ENCODE measurements at places on chromosomes 4 and X.

DNA sequence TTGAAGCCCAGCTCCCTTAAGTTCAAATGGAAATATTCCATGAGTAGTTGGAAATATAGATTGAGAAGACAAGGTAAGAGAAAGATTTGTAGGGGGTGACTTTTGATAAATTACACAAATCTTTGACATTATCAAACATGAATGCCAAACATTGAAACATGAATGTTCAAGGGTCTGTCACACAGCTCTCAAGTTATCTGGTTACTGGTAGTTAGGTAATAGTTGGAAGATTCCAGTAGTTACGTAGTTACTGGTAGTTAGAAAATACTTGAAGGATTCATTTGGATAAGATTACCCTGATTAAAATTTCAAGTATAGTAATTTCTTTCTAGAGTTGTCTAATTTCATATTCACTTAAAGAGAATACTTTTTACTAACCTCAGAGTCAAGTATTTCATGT is 20.7 kb downstream of the KIAA0232 start:
- DNase-seq: no peak

DNA sequence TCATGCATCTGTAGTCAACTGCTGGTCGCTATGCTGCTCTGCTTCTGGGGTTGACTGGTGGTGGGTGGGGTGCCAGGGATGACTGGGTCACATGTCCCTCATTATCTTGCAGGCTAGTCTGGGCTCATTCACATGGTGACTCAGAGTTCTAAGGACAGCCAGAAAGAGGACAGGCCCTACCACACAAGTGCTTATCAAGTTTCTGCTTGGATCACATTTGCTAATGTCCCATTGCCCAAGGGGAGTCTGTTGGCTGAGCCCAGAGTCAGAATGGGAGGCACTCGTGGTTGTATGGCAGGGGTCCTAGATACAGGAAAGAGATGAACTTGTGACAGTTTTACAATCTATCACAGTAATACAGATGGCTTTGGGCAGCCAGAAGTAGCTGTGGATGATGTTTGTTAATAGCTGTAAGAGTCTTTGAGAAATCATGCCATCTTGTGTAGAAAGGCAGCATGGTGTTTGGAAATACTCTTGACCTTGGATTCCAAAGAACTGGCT is 221.3 kb downstream of the GPAT3 start:
- DNase-seq: no peak

- no peak for DNase-seq
These were observed 169.9 kb upstream of the FMR1 start for GRCh38 chrX:147741776-147742175.

DNA sequence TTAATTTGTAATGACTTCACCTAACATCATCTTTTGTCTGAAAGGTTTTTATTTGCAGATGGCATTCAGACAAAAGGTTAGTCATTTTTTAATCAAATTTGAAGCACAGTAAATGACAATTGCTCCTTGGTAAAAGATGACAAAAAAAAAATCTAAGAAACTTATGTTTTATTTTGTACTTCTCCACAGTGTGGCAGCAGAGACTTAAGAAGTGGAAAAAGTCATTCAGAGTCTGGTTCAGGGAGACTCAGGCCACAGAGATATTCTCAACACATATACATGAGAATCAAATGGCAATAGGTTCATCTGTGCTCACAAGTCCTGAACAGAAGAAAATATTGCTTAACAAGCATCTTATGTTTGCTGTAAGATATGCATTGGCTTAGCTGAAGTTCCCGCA is 436.2 kb downstream of the KCNIP4 start:
- peak; percentile 52 for DNase-seq

GRCh38 chr4:155543126-155543765 is 123.4 kb upstream of the GUCY1A1 start:
- no peak for DNase-seq

GRCh38 chrX:115419069-115419468 is 129.6 kb downstream of the LUZP4 start:
- DNase-seq: no peak

GRCh38 chr4:179582164-179582905 is 2140.1 kb upstream of the AGA start:
- DNase-seq: no peak

- no peak for DNase-seq
These were observed 147.0 kb downstream of the APBB2 start for GRCh38 chr4:41067369-41067768.

DNA sequence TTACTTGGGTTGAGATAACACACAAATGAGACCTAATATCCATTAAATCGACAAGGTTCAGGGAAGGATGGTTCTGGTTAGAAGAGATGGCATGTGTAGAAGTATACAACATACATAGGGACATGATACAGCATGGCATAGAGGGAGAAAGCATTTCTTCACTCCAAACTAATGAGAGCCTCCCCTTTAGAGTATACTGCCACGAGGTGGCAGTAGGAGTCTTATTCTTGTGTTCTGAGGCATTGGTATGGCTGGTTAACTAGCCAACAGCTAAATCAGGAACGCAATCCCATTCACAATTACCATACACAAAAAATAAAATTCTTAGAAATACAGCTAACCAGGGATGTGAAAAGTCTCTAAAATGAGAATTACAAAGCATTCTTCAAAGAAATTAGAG is 29.1 kb upstream of the TRO start:
- peak; percentile 41 for DNase-seq

GRCh38 chrX:37652589-37653231 is 32.9 kb upstream of the XK start:
- DNase-seq: no peak

- DNase-seq: no peak
These were observed 312.9 kb downstream of the TRIML1 start for GRCh38 chr4:188452097-188452496.

- DNase-seq: no peak
These were observed 213 bp downstream of the NFKB1 start for GRCh38 chr4:102501447-102501696.

- no peak for DNase-seq
These were observed 202.4 kb upstream of the PSAPL1 start for GRCh38 chr4:7637139-7637538.

GRCh38 chrX:153052534-153052933 is 3.7 kb upstream of the PNMA3 start:
- no peak for DNase-seq

DNA sequence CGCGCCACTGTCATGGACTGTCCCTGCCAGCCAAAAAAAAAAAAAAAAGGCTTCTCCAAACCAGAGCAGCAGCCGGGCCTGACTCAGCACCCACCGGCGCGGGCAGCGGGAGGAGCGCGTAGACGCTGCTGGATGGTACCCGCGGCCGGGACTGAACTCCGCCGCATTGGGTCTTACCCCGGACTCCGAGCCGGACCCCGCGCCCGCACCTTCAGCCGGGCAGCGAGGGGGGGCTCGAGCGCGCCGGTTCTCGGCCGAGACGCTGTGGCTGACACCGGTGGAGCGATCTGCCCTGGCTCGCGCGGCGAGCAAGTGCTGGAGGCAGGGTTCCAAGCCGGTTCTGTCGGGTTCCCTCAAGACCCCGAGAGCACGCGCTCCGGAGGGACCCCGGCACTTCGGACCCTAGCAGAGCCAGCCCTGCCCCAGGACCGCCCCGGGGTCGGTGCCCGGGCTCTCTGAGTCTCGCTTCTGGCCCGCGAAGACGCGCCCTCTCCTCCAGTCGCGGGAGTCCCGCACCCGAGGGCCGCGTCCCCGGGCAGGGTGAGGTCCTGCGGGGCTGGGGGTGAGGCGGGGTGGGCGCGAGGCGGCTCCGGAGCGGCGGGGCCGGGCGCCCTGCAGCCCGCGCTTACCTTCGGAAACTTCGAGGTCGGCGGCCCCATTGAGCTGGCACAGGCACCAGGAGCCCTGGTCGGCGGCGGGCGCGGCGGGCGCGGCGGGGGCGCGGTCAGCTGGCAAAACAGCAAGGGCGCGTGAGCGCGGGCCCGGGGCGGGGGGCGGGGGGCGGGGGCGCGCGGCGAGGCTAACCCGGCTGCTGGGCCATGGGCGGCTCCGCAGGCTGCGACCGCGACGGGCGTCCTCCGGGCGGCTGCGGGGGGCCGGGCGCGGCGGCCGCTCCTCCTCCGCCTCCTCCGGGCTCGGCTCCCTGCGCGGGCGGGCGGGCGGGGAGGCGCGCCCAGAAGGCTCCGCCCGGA is 11.8 kb upstream of the MAN2B2 start:
- DNase-seq: peak; percentile 38

DNA sequence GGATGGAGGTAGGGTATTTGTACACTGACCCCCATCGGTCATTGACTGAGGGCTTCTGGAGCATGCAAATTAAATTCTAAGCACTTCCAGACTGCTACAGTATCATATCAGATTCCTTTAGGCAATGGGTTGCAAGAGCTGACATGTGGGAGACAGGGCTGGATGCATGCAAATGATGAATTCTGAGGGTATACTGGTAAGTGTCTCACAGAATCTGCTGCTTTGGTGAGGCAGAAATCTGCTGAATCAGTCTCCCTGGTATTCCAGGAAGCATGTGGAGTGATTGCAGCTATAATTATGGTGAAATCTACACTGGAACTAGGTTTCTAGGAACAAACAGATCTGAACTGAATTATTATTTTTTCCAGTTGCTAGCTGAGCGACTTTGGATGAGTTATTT is 684.9 kb upstream of the MAGEB2 start:
- no peak for DNase-seq

Measured in NB4 (cell line).